ENCODE measurements at places on chromosomes 6 and 20.

- no peak for DNase-seq
Measured at GRCh38 chr6:22784601-22785410, 215.4 kb downstream of the HDGFL1 start.

GRCh38 chr6:19691465-19692167 lies 145.6 kb upstream of the ID4 start:
- DNase-seq: no peak

DNA sequence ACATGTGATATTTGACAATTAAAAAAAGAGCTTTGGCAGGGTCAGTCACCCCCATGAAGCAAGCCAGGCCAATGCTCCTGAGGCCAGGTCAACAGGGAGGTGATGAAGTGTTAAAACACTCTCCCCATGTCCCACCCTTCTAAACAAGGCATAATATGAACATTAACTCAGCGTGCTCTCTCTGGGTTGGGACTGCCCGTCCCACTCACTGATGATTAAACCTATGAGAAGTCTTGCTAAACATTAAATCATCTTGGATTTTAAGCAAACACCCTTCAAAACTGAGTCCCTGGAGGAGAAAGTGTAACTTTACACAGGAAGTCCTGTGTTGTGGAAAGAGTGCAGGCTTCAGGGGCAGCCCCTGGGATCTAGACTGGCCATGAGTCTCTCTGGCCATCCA lies 558.5 kb downstream of the CD83 start:
- DNase-seq: no peak

DNA sequence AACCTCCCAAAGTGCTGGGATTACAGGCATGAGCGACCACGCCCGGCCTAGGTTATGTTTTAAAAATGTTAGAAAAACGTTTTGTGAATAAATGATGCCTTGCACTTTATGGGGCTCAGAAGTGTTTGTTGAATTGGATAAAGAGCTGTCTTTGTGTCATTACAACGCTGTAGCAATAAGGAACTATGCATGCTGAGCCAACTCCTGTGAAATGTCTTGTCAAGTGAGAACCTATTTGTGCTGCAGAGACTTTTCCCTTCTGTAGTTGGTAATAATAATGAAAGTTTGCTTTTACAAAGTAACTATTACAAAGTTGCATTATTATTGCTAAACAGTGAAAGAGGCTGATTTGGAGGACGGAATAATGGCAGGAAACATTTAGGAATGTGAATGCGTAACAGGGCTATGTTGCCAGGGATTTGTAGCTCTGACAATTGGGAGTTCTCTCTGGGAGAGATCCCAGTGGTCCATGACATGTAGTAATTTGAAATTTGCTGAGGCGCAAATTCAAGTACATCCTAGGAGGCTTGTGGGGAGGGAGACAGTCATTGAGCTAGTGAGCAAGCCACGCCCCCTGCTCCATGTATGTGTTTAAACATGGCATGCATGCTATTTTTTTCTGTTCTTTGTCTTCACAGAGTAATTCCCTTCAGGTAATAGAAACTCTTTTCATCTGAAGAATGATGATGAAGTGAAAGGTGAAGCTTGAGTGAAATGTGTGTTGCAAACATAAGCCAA lies 16.8 kb upstream of the BICRAL start:
- no peak for DNase-seq

DNA sequence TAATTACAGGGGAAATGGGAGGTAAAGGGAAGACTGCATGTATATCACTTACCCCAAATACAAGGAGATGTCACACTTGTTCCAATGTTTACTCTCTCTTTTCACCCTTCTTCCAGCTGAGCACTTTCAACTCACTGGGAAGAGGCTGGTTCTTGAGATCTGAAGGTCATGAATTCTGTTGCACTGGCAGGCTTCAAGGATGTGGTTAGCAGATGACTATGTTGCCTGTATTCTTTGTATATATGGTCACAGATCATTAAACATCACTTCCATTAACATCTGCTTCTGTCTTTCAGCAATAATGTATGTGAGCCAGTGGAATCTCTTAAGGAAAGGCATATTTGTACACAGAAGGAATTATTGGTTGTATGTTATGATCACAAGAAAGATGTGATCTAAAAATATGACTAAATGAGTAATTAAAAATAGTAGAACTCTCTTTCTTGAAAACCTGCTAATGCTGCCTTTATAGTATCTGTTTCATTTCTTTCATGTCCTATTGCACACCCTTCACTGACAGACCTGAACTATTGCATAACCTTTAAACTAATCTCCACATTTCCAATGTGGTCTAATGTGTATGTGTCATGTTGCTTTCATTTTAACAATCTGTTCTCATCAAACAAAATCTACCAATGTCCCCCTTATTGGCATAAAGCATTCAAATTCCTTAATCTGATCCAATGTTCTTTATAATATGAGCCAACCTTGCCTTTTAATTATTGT lies 131.4 kb upstream of the EPHA7 start:
- DNase-seq: no peak

GRCh38 chr6:147382945-147383554 lies 125.4 kb upstream of the SAMD5 start:
- no peak for DNase-seq

DNA sequence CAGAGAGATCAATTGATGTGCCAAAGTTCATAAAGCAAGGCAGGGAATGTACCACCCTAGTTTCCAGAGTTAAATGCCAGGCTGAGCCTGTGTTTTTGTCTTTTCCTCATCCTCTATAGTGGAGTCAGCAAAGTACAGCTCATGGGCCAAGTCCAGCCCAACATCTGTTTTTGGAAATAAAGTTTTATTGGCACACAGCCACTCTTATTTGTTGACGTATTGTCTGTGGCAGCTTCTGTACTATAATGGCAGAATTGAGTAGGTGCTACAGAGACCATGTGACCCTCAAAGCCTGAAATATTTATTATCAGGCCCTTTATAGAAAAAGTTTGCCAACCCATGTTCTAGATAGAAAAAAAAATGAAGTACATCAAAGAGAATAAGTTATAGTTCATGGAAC lies 187.0 kb downstream of the TSHZ2 start:
- DNase-seq: no peak

DNA sequence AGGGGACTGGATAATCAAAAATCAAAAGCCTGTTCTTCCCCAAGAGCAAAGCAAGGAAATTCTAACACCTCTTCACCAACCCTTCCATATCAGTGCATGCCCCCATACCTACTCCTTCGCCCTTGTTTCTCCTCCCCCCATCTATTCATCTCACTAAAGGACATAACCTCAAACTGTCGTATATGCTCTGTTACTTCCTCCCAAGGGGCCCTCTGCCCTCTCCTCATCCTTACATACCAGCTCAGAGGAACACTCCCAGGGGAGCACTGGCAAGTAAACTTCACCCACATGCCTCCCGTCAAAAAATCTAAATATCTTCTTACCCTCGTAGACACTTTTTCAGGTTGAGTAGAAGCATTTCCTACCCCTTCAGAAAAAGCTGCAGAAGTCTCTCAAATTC lies 9.4 kb upstream of the ADTRP start:
- DNase-seq: no peak

DNA sequence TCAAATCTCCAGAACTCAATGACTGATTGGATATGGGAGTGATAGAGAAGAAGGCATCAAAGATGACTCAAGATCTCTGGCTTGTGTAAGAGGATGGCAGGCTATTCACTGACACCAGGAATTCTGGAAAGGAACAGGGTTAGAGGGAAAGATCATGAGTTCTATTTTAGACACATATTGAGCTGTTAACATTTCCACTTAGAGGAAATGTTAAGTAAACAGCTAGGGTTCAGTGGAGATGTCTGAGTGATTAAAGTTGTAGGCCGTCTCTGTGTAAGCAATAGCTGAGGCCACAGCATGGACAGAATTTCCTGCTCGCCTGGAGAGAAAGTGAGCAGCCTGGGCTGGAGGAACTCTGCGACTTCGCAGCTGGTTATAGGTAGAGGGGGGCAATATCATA lies 21.0 kb downstream of the ZC3H12D start:
- DNase-seq: no peak

GRCh38 chr20:58098571-58098970 lies 129.9 kb downstream of the ANKRD60 start:
- DNase-seq: no peak

DNA sequence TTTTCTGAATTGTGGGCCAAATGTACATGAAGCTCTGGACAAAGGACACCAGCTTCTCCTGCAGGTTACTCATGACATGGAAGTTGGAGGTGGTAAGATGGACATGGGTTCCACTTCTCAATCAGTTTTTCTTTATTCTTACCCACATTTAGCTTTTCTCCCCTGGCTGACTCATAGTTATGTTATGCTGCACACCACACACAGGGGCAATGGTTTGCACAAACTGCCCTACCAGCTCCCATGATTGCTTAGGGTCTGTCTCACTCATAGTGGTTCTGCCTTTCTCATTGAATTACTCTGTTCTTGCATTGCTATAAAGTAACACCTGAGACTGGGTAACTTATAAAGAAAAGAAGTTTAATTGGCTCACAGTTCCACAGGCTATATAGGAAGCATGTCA lies 4.5 kb upstream of the CD109 start:
- no peak for DNase-seq

DNA sequence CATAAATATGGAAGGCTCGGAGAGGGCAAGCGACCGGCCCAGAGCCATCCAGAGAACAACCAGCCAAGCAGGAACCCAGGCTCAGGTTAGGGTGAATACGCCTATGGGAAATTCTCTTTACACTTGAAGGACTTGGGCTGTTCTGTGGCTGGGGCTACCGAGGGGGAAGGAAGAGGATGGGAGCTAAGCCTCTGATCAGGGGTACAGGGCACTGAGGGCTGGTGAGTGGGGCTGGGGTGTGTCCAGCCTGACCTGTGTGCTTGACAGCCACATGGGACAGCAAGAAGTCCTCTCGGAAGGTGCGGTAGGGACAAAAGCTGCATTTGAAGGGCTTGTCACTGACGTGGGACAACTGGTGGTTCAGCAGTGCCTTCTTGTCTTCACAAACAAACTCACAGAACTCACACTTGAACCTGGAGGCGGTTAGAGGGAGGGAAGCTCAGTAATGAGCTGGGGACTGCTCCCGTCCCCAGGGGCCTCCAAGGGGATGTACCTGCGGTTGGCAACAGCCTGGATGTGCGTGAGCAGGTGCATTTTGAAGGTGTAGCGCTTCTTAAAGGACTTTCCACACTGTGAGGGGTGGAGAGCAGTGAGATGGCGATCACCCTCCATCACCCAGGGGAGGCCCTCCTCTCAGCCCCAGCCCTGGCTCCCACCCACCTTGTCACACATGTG lies 11.9 kb downstream of the ZNF335 start:
- DNase-seq: no peak

GRCh38 chr6:30888816-30889495 lies 4.6 kb downstream of the DDR1 start:
- no peak for DNase-seq

- no peak for DNase-seq
Measured at GRCh38 chr6:16471910-16472297, 233.5 kb downstream of the GMPR start.

DNA sequence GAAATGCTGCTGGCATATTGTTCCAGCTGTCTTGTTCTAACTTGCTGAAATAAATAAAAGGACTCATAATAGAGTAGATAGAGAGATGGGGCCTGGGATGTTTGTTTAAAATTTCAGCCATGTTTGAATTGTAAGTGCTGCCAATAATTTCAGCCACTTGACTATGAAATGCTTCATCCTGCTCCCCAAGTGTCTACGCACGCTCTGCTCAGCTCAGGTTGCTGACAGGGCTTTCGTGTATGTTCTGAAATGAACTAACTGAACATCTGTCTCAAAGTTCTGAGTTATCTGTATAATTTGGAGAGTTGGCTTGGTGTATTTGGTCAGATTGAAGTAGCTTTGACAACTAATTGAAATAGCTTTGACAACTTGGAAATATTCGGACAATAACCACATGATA lies 387.8 kb downstream of the BMP2 start:
- no peak for DNase-seq

DNA sequence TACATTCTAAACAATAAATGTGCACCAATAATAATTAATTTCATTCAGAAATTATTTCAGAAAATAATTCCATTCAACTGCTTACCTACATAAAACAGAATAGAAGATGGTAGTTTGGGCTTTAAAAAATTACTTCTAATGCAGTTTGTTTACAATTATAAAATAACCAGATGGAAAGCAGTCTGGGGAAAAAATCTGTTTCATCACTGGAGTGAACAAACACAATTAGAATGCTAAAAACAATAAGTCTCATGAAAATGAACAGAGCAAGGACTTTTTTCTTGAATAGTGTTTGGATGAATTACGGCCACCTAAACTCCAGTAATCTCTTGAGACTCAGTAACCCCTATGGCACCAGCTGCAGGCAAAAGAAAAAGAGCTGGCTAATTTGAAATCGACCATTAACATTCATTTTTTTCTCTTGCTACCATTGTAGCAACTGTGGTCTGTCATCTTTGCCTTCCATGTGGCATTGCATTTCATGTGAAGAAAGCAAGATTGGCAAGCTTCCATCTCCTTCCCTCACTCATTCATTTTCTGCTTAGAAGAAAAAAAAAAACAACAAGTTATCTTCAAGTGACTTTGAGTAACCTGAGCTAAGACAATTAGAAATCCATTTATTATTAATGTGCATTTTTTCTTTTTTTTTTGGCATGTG lies 88.4 kb upstream of the CEP85L start:
- DNase-seq: no peak

DNA sequence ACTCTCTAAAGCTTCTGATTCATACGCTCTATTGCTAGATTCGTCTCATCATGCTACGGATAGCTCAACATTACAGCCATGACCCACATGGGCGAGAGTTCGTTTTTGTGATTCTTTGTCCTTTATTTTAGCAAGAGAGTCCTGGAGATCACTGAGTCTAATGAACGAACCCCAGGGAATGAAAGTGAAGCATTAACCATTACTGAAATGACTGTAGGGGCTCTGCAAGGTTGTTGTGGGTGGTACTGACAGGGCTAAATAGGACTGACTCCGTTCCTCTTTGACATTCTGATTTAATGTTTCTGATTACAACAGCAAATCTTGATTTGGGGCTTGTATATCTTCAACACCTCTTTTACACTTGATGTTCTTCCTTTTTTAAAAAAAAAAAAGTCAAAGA lies 13.7 kb upstream of the RTF2 start:
- DNase-seq: no peak

- DNase-seq: no peak
Measured at GRCh38 chr20:36646678-36647077, 682 bp upstream of the SLA2 start.

DNA sequence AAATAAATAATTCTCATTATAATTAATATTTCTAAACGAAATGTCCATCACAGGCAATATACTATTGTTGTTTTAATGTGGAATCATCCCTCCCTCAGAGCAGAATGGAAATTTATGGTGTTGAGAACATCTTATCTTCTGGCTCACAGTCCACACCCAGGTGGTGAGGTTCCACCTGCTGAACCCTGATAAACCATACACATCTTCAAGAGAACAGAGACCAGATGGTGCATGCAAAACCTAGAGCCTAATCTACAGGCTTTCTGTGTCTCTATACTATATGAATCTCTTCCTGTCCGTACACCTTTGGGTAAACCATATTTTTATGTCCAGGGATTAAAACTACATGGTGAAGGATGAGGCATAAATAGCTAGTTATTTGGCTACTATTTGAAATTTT lies 52.3 kb upstream of the UFL1 start:
- no peak for DNase-seq

Measured in stimulated activated CD8-positive, alpha-beta memory T cell treated with anti-CD3 and anti-CD28 coated beads, Interleukin-4, amount 100 ng/mL, for 4 hours (primary cell).